ENCODE measurements at places on chromosomes 2 and 18. TPM values are rescaled to one million over a fixed set of nuclear protein-coding genes. Genes with fewer than 3 reads are reported as not detected.

Gene ACMSD
- not detected for total RNA-seq

Gene IL1RL2
- not detected for total RNA-seq

Gene FAM110C
- not detected for total RNA-seq

Gene C1QL2
- total RNA-seq = not detected

All from endothelial cell of coronary artery (primary cell).